ENCODE measurements at places on chromosomes 16 and 17.

- peak; percentile 53 for DNase-seq
Measured at GRCh38 chr16:81444448-81445121, at the start of gene CMIP. Gene CMIP, plus strand, starts transcription at chr16:81444808.

DNA sequence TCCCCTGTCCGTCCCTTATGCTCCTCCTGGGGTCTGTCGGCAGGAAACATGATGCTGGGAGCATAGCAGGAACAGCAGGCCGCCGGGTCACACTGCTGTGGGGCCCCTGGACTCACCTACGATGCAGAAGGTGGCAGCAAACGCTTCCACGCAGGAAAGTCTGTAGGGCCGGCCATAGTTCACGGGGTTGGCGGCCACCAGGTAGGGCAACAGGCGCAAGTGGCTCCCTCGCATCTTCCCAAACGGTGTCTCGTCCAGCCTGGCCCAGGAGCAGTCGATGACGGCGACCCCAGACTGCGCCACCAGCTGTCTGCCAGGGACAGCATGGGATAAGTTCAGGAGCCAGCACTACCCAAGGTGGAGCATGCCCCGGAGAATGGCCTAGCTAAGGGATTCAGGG lies 987 bp downstream of the TSR3 start:
- DNase-seq = no peak

GRCh38 chr17:4900231-4901107 lies 1.1 kb downstream of the C17orf107 start:
- no peak for DNase-seq

DNA sequence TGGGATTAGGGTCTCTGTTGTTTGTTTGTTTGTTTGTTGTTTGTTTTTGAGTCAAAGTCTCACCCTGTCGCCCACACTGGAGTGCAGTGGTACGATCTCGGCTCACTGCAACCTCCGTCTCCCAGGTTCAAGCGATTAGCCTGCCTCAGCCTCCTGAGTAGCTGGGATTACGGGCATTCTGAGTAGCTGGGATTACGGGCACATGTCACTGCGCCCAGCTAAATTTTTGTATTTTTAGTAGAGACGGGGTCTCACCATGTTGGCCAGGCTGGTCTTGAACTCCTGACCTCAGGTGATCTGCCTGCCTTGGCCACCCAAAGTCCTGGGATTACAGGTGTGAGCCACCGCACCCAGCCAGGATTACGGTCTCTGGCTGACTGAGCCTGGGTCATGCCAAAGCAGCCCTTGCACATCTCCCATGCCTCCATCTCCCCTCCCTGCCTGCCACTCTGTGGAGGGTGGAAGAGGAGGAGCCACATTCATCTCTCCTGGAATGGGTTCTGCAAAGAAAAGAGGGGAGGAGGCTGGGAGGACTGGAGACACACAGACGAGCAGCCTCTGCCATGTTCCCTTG lies 59.2 kb downstream of the BEAN1 start:
- DNase-seq = no peak

DNA sequence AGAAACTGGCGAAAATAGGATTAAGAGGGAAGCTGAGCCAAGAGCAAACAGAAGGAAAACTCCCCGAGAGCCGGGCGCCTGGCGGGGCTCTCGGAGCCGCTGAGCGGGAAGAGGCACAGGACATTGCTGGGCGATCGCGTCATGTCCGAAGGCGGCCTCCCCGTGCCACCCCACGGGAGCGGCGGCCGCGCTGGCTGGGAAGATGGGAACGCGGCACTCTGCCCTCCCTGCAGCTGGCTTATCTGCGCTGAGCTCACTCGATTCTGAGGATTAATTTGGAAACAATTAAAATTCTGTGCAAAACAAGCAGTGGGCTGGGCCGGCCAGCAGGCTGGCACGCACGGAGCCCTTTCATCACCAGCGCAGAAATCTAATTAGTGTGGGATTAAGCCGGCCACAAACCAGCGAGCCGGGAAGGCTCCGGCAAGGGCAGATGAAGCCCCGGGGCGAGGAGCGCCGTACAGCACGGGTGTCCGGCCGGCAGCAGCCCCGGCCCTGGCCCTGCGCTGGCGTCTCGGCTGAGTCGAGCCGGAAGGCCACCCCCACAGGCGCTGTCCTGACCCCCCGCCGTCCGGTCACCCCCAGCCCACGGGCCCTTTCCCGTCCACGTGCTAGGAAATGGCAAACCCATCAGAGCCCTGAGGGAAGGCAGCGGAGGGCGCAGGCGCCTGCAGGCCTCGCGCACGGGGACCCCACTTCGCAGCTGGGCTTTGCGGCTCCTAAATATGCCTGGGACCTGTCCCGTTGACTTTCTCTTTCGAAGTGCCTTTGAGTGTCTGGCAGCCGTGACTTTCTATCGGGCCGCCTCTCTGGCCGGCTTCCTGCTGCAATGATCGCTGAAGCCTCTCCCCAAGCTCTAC lies 37.9 kb downstream of the SOX8 start:
- DNase-seq = no peak

DNA sequence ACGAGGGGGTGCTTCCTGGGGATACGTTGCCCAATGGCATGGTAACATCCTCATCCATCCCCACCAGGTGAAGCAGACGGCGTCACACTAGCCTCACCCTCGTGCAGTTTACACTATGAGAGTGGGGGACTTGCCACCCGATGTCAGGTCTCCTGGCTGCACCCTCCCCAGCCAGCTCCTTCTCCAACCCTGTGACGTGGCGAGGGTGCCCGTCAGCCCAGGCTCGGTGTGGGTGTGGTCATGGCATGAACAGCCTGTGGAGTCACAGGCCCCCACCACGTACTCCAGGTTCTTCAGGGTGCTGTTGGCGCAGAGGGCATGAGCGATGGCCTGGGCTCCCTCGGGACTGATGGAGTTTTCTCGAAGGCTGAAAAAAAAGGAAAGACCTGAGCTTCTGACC lies 28.3 kb downstream of the NLRC3 start:
- DNase-seq = no peak

GRCh38 chr17:8382880-8383142 lies 182 bp downstream of the RPL26 start:
- no peak for DNase-seq

- DNase-seq = no peak
Measured at GRCh38 chr17:78737332-78737731, 44.7 kb downstream of the CYTH1 start.

DNA sequence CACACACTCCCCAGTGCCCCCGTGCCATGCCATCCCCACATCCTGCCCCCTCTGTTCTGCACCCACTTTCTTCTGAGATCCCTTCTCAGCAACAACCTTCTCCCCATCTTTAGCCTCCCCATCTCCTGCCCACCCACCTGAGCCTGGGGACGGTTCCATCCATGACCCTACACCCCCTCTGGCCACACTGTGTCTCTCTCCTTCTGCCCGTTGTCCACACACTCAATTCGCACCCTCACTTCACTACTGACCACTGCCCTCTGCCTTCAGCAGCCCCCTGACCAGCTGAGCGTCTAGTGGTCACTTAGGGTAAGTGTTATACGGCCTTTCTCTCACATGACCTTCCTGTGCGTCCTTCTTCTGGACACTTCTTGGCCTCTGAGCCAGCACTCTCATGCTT lies 6.1 kb downstream of the ARHGAP27 start:
- no peak for DNase-seq

DNA sequence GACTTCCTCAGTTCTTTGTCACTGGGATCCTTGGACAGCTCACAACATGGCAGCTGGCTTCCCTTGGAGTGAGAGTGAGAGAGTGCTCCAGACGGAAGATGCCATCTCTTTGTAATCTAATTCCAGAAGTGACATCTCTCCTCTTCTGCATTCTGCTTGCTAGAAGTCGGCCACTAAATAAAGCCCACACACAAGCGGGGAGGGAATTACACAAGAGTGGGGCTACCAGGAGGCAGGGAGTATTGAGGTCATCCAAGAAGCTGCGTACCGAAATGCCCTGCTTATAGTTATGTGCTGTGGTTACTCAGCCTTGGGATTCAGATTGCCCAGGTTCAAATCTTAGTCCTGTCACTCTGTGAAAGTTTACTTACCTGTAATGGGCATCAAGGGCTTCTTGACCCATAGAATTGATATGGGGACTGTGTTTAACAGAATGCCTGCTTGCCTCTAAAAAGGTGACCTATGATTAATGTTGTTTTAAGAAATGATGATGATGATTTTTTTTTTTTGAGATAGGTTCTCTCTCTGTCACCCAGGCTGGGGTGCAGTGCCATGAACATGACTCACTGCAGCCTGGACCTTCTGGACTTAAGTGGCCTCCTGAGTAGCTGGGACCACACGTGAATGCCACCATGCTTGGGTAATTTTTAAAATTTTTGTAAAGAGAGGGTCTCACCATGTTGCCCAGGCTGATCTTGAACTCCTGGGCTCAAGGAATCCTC lies 120.9 kb upstream of the HS3ST2 start:
- no peak for DNase-seq

All from omental fat pad (tissue), 4 donors.